Head of caudate nucleus (tissue), 42 donors: ENCODE measurements at places on chromosomes 1 and 21.

DNA sequence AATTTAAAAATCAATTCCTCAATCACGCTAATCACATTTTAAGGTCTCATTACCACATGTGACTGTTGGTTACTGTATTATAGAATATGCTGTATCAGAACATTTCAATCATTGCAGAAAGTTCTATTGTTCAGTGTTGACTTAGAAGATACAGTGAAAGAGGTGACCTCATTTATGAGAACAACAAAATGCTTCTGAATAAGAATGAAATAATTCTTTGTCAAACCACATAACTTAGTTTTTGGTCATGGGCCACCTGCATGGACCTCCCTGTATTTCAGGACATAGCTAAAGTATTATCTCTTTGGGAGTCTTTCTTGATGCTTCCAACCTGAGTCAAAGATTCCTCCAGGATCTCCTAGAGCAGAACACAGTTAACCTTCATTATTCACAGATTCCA, 22.3 kb downstream of the MFSD2A start:
- no peak for DNase-seq

DNA sequence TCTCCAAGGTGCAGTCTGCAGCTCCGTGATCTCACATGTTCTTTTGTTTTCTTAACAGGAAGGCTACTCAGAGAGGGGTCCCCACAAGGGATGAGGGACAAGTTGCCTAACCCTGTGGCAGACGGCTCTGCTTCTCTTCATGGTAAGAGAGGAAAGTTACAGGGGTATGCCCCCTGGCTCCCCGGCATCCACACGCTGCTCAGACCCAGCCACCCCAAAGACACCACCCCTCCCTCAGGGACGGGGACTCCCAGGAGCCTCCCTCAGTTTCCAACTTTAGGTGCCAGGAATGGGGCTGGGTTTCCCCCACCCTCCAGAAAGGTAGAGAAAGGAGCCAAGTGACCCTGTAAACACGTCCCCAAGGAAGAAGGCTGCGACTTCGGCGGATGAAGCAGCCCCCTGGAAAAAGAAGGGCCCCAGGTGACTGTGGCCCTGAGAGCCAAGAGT, 19.7 kb downstream of the OPTC start:
- no peak for DNase-seq

DNA sequence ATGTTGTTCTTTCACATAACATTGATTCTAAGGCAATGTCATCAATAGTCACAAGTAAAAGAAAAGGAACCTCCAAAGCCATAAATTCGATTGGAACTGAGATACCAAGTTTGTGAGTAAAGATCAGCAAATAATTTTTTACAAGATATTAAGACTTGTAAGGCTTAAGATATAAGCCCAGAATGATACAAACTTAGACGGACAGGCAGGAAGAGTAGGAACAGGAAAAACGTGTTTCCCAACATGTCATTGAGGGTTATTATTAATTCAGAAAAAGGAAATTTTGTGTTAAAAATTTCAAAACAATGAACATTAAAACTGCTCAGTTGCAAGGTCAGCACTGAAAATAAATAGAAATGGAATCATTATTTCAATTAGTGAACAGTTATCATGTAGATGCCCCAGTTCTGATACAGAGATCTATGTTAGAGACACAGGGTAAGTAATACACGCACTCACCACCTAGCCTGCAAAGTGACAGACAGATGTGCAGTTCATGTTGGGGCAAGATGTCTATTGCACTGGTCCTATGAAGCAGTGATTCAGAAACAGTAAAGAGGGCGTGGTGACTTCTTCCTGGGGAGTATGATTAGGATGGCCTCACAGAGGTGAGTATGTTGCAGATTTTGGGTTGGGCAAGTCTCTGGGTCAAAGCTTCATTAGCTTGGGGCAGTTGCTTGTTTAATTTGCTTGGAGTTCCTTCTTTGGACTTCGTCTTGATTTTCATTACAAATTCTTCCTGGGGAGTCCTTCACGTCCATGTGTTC, 284.4 kb downstream of the SETD4 start:
- no peak for DNase-seq

- DNase-seq, result no peak
Measured at GRCh38 chr1:45266151-45266801, 59.9 kb upstream of the ZSWIM5 start.

DNA sequence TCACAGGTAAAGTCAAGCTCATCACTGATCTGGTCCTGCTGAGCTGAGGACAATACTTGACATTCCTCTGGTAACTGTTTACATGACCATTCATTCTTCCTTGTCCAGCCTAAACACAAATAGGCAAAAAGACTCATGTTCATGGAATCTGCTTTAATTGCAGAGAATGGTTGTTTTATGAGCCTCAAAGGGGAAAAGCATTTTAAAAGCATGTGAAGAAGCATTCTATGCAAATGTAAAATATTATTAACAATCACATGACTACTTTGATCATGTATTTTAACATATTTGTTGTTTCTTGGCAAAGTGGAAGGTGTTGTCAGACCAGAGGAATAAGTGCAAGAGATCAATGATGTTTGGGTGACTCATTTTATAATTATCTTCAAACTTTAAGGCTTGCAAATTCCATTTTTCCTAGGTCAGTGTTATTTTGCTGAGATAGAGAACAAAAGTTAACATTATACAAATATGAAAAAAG, 133.7 kb downstream of the RUNX1 start:
- no peak for DNase-seq

- DNase-seq, result no peak
Measured at GRCh38 chr1:38222891-38223290, 176.3 kb upstream of the POU3F1 start.

DNA sequence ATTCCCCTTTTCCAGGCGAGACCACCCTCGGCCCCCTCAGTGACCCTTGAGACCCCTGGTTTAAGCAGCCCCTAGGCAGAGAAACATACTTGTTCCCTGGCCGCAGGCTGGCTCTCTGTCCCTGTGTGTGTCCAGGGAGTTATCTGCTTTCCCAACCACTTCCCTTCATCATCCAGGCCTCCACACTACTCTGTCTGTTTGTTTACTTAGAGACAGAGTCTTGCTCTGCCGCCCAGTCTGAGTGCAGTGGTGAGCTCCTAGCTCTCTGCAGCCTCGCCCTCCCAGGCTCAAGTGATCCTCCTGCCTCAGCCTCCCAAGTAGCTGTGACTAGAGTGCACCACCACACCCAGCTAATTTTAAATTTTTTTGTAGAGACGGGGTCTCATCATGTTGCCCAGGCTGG, 5.8 kb upstream of the VWA1 start:
- no peak for DNase-seq

GRCh38 chr1:240415532-240415931, 196.4 kb downstream of the GREM2 start:
- no peak for DNase-seq

GRCh38 chr21:41277196-41277595, 39.4 kb upstream of the FAM3B start:
- DNase-seq, result no peak

DNA sequence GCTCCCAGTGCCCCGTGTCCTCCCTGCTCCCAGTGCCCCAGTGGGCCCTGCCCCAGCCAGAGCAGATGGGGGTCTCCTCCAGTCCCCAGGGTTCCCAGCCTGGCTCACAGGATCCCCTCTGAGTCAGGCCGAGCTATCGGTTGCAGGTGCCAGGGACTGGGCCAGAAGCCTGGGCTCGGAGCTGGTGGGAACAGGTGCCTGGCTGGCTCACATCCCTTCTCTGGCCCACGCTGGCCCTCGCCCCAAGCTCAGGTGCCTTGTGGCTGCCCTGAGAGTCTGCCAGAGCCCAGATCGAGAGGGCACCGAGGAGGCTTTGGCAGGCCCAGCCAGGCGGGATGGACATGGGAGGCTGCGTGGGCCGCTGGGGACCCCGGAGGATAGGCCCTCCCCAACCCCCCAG, 18.9 kb downstream of the PLCH2 start:
- DNase-seq, result no peak

DNA sequence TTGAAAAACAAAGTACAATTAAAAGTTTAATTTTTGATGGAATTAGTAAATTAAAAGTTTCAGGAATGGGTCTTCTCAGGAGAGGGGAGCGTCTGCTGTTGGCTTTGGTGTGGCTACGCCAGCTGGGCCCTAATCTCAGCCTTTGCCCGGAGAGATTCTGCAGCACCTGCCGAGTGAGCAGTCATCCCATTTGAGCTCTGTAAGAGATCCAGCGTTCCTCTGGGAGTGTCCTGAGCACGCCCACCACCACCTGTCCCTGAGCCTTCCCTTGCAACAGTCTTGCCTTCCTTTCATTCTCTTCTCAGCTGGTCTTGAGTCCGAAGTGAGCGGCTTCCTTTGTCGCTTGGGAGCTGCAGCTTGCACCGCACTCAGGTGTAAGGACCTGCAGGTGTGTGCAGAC, 263.1 kb downstream of the CAMTA1 start:
- DNase-seq, result no peak

- no peak for DNase-seq
Measured at GRCh38 chr1:178644308-178645120, 80.5 kb upstream of the RALGPS2 start.

DNA sequence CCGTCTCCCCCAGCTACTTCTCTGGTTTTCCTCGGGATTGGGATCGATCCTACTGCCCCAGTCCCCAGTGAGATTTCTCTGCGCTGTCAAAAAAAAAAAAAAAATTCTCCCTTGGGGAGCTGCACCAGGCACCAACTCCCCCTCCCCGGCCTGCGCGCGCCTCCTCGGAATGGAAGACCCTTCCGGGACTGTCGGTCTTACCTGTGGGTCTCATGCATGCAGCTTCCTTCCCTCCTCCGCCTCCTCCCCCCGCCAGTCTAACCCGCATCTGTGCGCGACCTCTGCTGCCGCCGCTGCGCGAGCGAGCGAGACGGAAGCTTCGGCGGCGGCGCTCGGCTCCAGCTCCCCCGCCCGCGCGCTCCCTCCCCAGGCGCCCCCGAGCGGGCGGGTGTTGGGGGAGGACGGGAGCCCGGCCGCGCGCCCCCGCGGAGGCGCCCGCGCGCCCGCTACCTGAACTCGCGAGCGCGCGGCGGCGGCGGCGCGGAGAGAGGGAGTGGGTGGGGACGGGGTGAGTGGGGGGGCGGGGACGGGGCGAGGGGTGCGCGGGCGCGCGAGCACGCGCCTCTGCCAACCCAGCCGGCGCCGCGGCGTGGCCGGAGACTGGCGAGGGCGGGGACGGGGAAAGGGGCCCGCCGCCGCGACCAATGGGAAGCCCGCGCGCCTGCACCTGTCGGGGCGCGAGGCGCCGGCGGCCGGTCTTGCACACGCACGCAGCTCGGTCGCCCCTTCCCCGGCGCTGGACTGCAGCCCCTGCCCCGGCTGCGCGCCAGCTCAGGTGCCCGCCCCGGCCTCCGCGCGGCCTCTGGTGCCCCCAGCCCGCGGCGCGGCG, at the start of gene SUSD4:
TSS of gene SUSD4 (minus strand) at position 321 of the 829 bp plus-strand sequence. CDS start 751 bp downstream, outside the sequence.
- DNase-seq, result peak; percentile 61

GRCh38 chr1:234862944-234863515, 253.1 kb upstream of the IRF2BP2 start:
- DNase-seq, result peak; percentile 82

GRCh38 chr1:112061056-112061455, 71.6 kb upstream of the KCND3 start:
- no peak for DNase-seq

DNA sequence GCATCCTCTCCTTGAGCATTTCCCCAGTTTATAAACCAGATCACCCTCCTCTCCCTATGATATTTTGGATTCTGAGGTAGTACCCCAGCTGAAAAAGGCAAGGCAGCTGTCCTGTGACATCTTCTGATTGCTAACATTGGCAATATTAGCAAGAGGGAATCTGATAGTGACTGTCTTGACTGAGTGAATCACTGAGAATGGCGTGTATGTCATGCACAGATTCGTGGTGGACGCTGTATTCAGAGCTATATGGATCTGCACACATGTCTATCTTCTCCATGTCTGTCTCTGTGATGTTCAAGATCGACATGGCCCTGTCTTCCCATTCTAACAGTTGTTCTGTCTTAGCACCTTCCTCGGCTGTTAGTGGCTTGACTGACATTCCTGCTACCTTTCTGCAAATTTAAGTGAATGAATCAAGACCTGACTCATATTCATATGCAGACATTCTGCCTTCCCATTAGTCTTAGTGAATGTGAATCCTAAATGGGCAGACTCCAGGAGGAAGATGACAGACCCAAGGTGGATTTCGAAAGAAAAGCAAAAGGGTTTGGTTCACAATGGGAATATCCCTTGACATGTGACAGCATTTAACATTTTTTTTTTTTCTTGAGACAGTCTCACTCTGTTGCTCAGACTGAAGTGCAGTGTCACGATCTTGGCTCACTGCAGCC, 97.7 kb downstream of the PGBD5 start:
- DNase-seq, result no peak

- DNase-seq, result no peak
Measured at GRCh38 chr1:99599678-99600175, 46.2 kb upstream of the PALMD start.

- no peak for DNase-seq
Measured at GRCh38 chr1:115310581-115311473, 27.2 kb downstream of the NGF start.

DNA sequence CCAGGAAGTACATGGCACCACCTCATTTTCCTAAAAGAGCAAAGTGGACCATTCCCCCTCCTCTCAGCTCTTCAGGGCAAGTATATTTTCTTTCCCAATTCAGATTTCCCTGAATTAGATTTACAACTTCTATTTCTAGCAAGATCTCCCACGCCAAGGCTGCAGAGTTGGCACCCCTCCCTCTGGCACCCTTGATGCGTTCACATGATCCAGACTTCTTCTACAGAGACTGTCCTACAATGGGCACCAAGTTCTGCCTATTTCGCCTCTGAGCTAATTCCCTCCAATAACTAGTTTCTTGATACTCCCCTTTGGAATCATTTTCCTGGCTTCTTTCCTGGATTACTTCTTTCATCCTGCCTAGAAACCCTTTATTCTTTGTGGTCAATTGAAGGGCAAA, 122.0 kb downstream of the CDC7 start:
- DNase-seq, result peak; percentile 45

GRCh38 chr21:40595806-40596205, 251.2 kb downstream of the DSCAM start:
- no peak for DNase-seq

DNA sequence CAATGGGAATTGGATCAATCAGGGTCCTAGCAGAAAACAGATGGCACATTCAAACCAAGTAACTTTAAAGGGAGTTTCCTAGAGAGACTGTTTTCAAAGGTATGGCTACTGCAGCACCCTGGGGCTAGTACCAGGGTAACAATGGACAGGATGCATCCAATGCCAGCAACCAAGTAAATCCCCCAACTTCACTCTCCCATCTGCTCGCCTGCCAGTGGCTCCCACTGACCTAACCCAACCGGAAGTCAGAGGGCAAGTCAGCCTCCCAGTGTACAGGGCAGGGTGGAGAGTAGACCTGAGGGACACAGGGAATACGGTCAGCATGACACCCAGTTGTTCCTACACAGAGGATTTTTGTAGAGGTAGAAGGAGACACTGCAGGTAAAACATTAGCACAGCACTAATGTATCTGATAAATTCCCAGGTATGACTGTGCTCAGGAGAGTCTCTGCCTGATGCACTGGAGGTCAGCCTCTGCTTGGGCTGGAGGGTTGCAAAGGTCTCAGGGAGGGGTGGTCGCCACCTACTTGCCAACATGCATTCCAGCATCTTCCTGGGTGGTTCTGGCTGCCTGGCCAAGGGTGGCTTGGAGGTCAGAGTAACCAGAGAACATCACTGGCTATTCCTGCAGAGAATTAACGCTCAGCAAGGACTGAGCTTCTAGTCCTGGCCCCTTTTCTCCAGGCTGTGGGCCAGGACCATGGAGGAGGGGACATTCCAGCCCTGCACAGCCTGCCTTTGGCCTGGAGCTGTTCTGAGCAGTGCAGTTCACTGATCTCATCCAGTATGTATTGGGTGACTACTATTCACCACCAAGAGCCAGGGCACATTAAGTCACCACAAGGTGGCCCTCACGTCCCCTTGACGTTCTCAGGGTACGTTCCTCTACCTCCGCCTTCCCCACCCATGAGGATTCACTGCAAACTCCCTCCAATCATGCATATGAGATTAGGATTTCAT, 5.1 kb upstream of the GJA4 start:
- DNase-seq, result no peak
